ENCODE measurements at places on chromosomes 12 and 14.

DNA sequence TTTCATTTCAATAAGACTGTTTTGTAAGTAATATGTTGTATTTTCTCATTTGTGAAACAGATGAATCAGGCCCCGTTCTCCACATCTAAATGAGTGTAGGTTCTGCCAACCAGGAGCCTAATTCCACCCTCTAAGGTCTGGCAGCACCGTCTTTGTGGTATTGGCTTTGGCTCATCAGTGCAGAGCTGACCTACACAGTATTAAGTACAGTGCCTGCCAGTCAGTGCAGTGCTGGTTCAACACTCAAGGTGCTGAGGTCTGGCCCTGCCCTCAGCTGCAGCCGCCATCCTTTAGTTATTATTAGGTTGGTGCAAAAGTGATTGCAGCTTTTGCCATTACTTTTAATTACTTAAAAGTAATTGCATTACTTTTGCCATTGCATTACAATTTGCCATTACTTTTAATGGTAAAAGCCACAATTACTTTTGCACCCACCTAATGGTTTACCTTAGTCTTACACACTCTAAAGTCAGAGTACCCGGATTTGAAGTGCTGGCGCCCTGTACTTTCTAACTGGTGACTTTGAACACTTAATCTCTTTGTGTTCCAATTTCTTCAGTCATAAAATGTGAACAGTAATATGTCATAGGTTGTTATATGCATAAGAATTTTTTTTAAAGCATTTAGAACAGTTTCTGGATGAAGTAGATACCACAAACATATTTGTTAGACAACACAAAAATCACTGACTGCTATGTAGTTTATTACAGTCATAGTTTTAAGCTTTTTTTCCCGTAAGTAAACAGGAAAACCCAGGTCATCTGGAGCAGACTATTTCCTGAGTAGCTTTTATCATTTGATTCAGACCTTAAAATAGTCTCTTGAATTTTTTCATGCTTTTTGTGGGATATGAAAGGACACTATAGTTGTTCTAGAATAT is 99.5 kb downstream of the SYNE2 start:
- DNase-seq, result no peak
- no peak overlapping the region for H3K4me3 ChIP-seq
- H3K36me3 ChIP-seq, result peaks cover 17% of the 10 kb centered on the region

DNA sequence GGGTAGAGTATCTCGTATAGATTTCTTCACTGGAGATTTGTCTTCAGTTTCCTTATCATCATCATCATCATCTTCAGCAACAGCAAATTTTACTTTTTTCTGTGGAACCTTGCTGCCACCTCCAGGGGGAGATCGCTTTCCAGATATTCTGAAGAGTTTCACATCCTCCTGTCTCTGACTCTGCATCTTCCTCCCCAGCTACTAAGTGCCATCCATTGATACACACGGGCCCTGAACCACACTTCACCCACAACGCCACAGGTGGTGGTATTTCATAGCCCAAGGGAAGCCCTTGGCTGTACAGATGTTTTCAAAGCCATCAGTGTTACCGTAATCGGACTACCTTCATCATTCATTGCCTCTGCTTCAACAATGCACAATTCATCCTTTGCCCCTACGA is 82.2 kb downstream of the PPP2R5C start:
- peaks cover 3% of the 10 kb centered on the region for H3K36me3 ChIP-seq
- H3K27ac ChIP-seq, result peak overlapping the region; percentile 3
- no peak overlapping the region for H3K4me3 ChIP-seq

DNA sequence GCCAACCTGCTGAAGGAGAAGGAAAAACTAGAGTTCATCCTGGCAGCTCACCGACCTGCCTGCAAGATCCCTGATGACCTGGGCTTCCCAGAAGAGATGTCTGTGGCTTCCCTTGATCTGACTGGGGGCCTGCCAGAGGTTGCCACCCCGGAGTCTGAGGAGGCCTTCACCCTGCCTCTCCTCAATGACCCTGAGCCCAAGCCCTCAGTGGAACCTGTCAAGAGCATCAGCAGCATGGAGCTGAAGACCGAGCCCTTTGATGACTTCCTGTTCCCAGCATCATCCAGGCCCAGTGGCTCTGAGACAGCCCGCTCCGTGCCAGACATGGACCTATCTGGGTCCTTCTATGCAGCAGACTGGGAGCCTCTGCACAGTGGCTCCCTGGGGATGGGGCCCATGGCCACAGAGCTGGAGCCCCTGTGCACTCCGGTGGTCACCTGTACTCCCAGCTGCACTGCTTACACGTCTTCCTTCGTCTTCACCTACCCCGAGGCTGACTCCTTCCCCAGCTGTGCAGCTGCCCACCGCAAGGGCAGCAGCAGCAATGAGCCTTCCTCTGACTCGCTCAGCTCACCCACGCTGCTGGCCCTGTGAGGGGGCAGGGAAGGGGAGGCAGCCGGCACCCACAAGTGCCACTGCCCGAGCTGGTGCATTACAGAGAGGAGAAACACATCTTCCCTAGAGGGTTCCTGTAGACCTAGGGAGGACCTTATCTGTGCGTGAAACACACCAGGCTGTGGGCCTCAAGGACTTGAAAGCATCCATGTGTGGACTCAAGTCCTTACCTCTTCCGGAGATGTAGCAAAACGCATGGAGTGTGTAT is 2.4 kb downstream of the FOS start:
- H3K27ac ChIP-seq, result peak overlapping the region; percentile 100
- H3K4me3 ChIP-seq, result peak overlapping the region; percentile 94
- peaks cover 41% of the 10 kb centered on the region for H3K4me1 ChIP-seq
- H3K36me3 ChIP-seq, result peaks cover 17% of the 10 kb centered on the region
- no peak for DNase-seq
- peaks cover 27% of the 10 kb centered on the region for H3K27me3 ChIP-seq

- peaks cover 44% of the 10 kb centered on the region for H3K27me3 ChIP-seq
- H3K27ac ChIP-seq, result no peak overlapping the region
- no peak for DNase-seq
- H3K4me1 ChIP-seq, result peaks cover 17% of the 10 kb centered on the region
- no peaks in the 10 kb centered on the region for H3K36me3 ChIP-seq
These were observed 111.9 kb upstream of the PRMT8 start for GRCh38 chr12:3379079-3379478.

DNA sequence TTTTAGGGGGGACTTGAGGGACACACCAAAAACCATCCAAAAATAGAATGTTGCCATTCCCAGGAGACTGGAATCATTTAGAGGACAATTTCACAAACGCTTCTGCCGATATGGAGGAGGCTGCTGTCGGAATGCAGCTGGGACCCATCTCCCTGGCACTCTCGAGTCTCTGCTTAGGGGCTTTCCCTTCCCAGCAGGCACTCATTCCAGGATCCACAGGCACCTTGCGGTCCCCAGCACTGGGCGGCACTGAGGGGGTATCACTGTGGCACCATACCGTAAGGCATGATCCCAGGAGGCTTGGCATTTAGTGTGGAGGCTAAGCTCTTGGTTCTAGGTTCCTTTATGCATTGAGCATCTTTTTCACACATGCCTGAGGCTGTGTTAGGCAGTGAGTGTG is 36.6 kb upstream of the LTBP2 start:
- no peak overlapping the region for H3K4me3 ChIP-seq
- no peak overlapping the region for H3K27ac ChIP-seq
- H3K36me3 ChIP-seq, result no peaks in the 10 kb centered on the region
- DNase-seq, result no peak
- H3K4me1 ChIP-seq, result peaks cover 26% of the 10 kb centered on the region

GRCh38 chr12:22759769-22760674 is 135.1 kb downstream of the ETNK1 start:
- no peak for DNase-seq
- peaks cover 2% of the 10 kb centered on the region for H3K36me3 ChIP-seq
- H3K27ac ChIP-seq, result no peak overlapping the region
- no peaks in the 10 kb centered on the region for H3K27me3 ChIP-seq
- no peak overlapping the region for H3K4me3 ChIP-seq
- H3K4me1 ChIP-seq, result no peaks in the 10 kb centered on the region

- peaks cover 20% of the 10 kb centered on the region for H3K4me1 ChIP-seq
- H3K27me3 ChIP-seq, result no peaks in the 10 kb centered on the region
- DNase-seq, result no peak
- H3K36me3 ChIP-seq, result no peaks in the 10 kb centered on the region
- no peak overlapping the region for H3K4me3 ChIP-seq
These were observed 413.5 kb upstream of the SEL1L start for GRCh38 chr14:81946834-81947798.

GRCh38 chr12:116879509-116880212 is 1.6 kb downstream of the HRK start:
- H3K4me3 ChIP-seq, result peak overlapping the region; percentile 82
- no peak overlapping the region for H3K27ac ChIP-seq
- H3K27me3 ChIP-seq, result peaks cover 86% of the 10 kb centered on the region
- H3K4me1 ChIP-seq, result peaks cover 41% of the 10 kb centered on the region

- H3K4me1 ChIP-seq, result no peaks in the 10 kb centered on the region
- H3K27me3 ChIP-seq, result no peaks in the 10 kb centered on the region
- H3K4me3 ChIP-seq, result no peak overlapping the region
- H3K27ac ChIP-seq, result no peak overlapping the region
These were observed 24.2 kb downstream of the TRMT5 start for GRCh38 chr14:60956632-60957031.

- no peaks in the 10 kb centered on the region for H3K36me3 ChIP-seq
- DNase-seq, result no peak
- peaks cover 7% of the 10 kb centered on the region for H3K27me3 ChIP-seq
- no peak overlapping the region for H3K4me3 ChIP-seq
- peaks cover 31% of the 10 kb centered on the region for H3K4me1 ChIP-seq
These were observed 83.4 kb downstream of the NAV3 start for GRCh38 chr12:77914081-77914488.

GRCh38 chr12:132776816-132777568 is 15.4 kb upstream of the ANKLE2 start:
- DNase-seq, result no peak
- no peaks in the 10 kb centered on the region for H3K4me1 ChIP-seq
- peaks cover 33% of the 10 kb centered on the region for H3K36me3 ChIP-seq
- H3K27me3 ChIP-seq, result no peaks in the 10 kb centered on the region
- H3K27ac ChIP-seq, result no peak overlapping the region

DNA sequence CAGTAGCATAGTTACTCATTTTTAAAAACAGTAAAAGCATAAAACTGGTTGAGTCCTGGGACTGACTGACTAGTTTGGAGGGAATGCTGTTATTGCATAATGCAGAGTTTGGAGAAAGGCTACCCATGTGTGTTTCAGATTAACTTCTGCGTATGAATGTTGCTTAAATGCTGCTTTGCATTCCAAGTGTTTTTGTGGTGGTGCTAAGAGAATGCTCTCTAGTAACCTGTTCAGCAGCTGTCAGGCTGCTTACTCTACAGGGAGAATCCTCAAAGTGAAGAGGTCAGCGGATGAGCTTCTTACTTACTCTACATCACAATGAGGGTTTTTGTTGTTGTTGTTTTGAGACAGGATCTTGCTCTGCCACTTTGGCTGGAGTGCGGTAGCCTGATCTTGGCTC is 4.3 kb downstream of the DLST start:
- DNase-seq, result no peak
- H3K4me3 ChIP-seq, result no peak overlapping the region
- peaks cover 33% of the 10 kb centered on the region for H3K4me1 ChIP-seq

- no peak for DNase-seq
- no peak overlapping the region for H3K27ac ChIP-seq
- H3K36me3 ChIP-seq, result no peaks in the 10 kb centered on the region
These were observed 31.5 kb downstream of the TMEM132D start for GRCh38 chr12:129871991-129872972.

DNA sequence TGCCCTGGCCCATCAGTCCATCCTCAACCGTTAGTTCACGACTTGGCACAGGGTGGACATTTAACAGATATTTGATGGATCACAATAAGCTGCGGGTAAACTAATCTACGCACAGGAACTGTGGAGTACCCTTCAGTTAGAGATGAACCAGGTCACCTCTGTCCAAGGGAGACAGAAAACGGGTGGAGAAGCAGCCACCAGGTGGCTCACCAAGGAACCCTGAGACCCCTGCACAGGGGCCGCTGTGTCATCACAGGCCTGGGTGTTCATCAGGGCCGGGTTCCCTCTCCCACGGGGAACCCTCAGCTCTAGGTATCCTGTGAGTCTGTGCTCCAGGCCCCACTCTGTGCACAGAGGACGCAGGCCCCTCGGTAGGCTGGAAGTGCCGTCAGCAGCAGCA is 122.2 kb downstream of the PIWIL1 start:
- H3K27me3 ChIP-seq, result no peaks in the 10 kb centered on the region
- H3K4me1 ChIP-seq, result no peaks in the 10 kb centered on the region
- no peak overlapping the region for H3K27ac ChIP-seq
- no peak overlapping the region for H3K4me3 ChIP-seq
- H3K36me3 ChIP-seq, result no peaks in the 10 kb centered on the region

DNA sequence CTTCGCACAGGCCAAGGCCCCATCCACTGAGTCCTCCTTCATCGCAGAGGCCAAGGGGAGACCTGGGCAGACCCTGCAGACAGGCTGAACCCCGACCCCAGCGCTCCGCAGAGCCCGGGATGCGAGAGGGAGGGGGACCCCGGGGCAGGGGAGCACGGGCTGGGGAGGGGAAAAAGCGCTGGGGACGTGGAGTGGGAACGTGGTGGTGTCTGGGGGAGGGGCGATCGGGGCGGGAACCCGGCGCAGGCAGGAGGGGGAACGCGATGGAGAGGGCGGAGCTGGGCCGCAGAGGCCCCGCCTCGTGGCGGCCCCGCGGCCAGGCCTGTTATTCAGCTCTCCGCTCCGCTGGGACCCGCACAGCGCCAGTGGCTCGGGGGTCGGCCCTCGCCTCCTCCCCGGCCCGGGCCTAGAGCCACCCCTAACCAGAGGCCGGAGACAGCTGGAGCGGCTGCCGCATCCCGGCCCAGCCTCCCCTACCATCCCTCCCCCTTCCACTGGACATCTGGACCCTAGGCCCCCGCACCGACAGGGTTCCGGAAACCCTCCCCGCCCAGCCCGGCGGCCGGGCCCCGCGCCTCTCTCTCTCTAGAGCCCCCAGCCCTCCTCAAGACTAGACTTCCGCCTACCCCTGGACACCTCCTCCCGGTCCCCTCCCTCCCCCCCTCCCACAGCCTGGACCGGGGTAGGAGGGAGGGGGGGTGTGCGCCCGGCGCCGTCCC is at the start of gene ARHGEF25:
Gene ARHGEF25 (plus strand): TSS at position 328 of the 719 bp plus-strand sequence. CDS start 460 bp downstream, outside the sequence.
- peaks cover 39% of the 10 kb centered on the region for H3K36me3 ChIP-seq
- peak within 1 kb of the TSS; percentile 80 for H3K4me3 ChIP-seq
- peaks cover 9% of the 10 kb centered on the region for H3K27me3 ChIP-seq
- peak; percentile 65 for DNase-seq
- peak within 1 kb of the TSS; percentile 47 for H3K27ac ChIP-seq

- no peak overlapping the region for H3K27ac ChIP-seq
- no peak overlapping the region for H3K4me3 ChIP-seq
- H3K4me1 ChIP-seq, result peaks cover 7% of the 10 kb centered on the region
- peaks cover 6% of the 10 kb centered on the region for H3K36me3 ChIP-seq
These were observed 6.2 kb downstream of the ANKRD13A start for GRCh38 chr12:110005319-110005973.

DNA sequence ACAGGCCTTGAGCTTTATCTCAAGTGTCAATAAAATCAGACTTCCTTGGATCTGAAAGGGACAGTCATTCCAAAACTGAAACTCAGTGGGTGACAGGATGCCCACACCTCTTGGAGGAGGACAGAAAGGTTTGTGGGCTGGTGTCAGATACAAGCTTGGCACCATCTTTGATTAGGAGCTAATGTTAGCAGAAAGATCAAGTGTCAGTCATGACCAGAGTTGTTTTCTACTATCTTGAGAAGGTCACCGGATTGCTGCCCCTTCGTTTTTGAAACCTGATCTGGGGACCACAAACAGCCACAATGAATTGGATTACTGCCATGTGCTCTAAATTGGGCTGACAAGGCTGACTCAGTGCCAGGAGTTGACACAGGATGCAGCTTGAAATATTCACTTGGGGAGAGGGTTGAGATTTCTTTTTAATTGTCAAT is 88.3 kb downstream of the OTOGL start:
- DNase-seq, result no peak
- H3K4me3 ChIP-seq, result no peak overlapping the region
- H3K27ac ChIP-seq, result peak overlapping the region; percentile 41
- H3K36me3 ChIP-seq, result no peaks in the 10 kb centered on the region
- H3K4me1 ChIP-seq, result peaks cover 23% of the 10 kb centered on the region

GRCh38 chr12:66623455-66623854 is 55.4 kb downstream of the GRIP1 start:
- DNase-seq, result no peak
- peaks cover 21% of the 10 kb centered on the region for H3K4me1 ChIP-seq
- H3K36me3 ChIP-seq, result no peaks in the 10 kb centered on the region
- no peak overlapping the region for H3K4me3 ChIP-seq

All from mesothelial cell of epicardium (in vitro differentiated cells).